ENCODE measurements at places on chromosomes 2 and 18.

- DNase-seq, result no peak
Measured at GRCh38 chr2:109448946-109449788, 164.6 kb downstream of the SEPTIN10 start.

DNA sequence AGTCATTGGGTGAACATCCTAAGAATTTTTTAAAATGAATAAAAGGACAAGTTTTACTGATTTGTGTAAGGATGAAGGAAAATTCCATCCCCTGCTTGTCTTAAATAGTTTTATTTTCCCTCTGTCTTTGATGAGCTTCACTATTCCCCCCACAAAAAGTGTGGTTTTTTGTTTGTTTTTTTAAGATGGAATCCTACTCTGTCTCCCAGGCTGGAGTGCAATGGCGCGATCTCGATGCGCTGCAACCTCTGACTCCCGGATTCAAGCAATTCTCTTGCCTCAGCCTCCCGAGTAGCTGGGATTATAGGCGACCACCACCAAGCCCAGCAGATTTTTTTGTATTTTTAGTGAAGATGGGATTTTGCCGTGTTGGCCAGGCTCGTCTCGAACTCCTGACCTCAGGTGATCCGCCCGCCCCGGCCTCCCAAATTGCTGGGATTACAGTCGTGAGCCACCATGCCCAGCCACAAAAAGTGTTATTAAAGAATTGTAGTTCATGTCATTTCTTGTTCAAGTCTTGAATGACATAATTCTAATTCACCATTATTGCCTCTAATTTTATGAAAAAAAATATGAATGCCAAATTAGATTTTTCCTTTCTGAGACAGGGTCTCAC, 91.7 kb downstream of the AGPS start:
- DNase-seq, result no peak

DNA sequence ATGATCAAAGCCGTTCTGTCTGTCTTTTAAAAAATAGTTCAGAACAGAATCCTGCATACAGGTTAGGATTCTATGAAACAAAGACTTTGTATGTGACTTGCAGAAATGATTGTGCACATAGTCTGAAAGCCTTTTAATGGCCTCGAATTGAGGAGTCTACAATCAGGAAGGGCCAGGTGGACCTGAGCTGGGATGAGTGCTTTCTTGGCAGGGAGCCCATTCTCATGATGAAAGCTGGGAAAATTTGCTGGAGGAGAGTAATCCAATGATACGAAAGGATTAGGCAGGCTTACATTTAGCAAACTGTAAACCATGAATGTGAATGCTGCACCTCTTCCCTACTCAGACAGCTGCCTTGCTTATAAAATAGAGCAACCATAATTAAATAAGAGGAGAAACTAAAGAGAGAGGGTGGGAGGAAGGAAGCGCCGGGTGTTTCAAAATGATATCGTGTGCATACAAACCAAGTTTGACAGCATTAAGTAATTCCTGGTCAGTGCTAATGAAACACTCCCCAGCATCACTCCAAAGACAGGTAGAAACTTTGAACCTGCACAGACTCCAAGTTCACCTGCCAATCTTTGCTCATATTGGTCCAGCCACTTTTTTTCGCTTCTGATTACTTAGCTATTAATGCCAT, 23.7 kb upstream of the CXCR4 start:
- DNase-seq, result no peak

DNA sequence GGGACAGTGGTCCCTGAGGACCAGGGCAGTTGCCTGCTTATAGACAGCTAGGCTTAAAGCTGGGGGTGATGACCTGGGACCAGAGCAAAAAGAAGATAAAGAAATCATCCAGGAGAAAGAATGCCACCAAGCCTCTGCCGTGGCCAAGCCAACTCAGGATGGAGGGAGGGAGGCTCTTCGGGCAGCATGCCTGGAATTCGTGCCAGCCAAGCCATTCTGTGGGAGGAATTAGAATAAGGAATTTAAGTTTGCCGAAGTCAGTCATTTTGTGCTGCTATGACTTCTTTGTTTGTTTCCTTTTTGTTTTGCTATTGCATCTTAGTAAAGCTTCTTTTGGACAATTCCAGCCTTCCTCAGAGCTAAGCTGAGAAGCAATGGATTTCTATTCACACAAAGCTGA, 124.1 kb downstream of the EN1 start:
- no peak for DNase-seq

DNA sequence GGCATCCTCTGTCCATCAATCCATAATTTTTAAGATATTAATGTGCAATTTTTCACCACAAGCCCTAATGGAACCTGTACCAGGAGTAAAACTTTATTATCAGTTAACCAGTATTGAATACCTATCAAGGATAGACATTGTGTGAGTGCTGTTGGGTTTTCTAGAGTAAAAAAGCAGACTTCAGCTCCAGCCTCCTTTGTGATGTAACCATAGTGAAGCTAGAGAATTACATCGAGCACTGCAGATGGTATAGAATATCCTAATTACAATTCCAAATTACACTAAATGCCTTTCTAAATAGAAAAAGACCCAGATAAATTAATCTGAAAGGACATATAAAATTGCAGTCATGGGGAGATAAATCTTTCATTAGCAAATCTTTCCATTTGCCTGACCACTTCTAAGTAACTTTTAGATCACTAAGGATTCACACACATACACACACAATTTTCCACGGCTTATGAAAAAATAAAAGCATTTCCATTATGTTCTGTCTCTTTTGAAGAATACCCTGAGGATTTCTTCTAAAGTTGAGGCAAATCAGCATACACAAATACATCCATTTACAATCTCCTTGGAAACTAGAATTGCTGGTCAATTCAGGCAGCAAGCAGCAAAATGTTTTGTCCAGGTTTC, 117.1 kb upstream of the TANK start:
- no peak for DNase-seq

- no peak for DNase-seq
Measured at GRCh38 chr2:8932702-8933101, 70.8 kb downstream of the MBOAT2 start.

DNA sequence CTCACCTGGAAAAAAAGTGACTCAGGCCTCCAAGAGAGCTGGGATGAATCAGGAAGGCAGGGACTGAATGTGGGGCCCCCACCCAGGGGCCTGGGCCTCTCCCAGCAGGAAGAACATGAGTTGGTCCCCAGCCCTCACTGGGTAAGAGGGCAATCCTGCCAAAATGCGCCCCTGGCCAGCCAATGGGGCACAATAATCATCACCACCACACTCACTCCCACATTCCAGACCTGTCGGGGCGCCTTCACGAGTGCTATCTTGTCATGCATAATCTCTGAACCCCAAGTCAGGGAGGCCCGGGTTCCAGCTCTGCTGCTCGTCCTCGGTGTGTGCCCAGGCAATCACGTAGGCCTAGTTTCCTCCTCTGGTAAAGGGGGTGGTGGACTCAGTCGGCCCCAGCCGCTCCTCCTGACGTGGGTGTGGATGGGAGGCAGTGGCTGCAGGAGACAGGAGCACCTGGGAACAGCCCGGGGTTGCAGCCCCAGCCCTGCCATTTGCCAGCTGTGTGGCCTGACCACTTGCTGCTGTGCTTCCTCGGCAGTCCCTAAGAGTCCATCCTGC, 115.1 kb downstream of the CYP26B1 start:
- no peak for DNase-seq

GRCh38 chr2:181770150-181770549, 89.8 kb upstream of the NEUROD1 start:
- no peak for DNase-seq

DNA sequence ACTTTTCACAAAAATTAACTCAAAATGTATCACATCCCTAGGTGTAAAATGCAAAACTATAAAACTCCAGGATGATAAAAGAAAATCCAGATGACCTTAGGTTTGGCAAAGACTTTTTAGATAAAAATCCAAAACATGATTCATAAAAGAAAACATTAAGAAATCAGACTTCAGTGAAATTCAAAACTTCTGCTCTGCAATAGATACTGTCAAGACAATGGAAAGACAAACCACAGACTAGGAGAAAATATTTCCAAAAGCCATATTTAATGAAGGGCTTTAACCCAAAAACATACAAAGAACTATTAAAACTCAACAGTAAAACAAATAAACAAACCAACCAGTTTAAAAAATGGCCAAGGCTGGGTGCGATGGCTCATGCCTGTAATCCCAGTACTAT, 173.6 kb upstream of the SPOPL start:
- no peak for DNase-seq

- no peak for DNase-seq
Measured at GRCh38 chr18:23087352-23087751, 47.9 kb upstream of the CABLES1 start.

DNA sequence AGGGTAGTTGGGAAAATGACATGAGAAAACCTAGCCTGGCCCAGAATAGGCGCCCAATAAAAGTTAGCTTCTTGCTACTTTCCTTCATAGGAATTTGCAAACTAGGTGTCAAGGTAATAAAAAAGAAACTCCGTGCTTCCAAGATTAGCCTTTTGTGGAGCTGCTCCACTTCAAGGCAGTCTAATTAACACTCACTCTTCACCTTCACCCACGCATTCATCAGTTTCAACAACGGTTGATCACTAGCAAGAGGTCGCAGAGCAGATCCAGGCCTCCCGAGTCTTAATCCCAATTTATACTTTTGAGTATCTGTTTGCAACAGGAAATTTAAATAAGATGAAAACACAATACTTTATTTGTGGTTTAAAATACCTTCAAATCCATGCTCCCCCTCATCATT, 39.5 kb upstream of the TANK start:
- DNase-seq, result no peak

DNA sequence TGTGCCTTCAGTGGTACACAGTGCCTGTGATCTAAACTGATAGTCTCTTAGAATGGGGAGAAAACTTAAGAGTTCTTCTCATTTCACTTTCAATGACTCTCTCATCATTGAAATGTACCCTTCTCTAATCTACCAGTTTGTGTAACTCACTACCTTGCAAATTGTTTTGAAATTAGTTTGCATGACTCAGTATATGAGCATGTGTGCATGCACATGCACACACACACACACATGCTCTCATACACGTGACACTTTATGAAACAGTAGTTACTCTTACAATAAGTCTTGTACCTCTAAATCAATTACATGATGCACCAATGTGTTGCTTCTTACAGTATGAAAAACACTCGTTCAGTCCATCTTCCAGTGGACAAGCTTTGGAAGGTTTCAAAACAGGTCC, 10.6 kb downstream of the LYPD6B start:
- no peak for DNase-seq

GRCh38 chr2:121836611-121837010, 81.2 kb downstream of the TSN start:
- no peak for DNase-seq

DNA sequence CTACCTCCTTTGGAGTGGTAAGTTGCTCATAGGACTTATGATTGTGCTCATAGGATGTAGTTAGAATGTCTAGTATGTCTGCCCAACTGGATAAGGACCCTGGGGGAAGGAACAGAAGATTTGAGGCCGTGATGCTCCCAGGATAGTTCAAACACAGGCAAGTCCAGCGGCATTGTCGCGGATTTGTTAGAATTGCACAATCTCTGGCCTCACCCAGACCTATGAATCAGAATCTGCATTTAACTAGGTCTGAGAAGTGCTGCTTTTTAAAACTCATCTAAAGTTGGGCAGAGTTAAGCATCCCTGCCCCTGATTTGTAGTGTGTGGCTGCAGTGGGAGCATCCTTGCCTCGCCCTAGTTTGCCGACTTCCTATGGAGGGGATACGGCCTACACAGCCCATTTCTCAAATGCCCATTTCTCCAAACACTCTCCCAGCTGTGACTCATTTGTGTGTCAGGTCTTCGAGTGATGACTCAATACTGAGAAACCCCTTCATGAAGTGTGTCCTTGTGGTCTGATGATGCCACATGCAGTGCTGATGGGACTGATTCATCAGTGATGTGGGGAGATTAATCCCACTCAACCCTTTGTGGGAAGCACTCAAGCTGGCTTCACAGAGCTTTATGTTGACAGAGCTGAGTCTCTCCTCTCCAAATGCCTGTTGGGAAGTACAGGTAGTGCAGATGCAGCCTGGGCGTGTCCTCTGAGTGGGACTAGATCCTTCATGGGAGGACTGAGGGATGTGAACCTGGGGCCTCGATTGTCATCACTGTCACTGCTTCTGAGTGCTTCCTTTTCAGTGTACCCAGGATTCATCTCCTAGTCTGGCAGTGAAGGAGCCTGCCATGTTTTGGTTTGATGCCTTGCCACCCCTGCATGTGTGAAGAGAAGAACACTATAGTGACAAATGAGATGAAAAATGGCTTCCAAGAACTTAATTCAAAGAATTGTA, 18.7 kb downstream of the SMIM21 start:
- peak; percentile 89 for DNase-seq

- DNase-seq, result peak; percentile 94
Measured at GRCh38 chr2:219362524-219363164, 25.1 kb downstream of the DNPEP start.

- DNase-seq, result no peak
Measured at GRCh38 chr2:58731488-58731869, 490.4 kb upstream of the FANCL start.

GRCh38 chr2:15560140-15560987, 770 bp downstream of the NBAS start:
- no peak for DNase-seq

- DNase-seq, result no peak
Measured at GRCh38 chr2:181467966-181468707, 11.0 kb downstream of the ITGA4 start.

DNA sequence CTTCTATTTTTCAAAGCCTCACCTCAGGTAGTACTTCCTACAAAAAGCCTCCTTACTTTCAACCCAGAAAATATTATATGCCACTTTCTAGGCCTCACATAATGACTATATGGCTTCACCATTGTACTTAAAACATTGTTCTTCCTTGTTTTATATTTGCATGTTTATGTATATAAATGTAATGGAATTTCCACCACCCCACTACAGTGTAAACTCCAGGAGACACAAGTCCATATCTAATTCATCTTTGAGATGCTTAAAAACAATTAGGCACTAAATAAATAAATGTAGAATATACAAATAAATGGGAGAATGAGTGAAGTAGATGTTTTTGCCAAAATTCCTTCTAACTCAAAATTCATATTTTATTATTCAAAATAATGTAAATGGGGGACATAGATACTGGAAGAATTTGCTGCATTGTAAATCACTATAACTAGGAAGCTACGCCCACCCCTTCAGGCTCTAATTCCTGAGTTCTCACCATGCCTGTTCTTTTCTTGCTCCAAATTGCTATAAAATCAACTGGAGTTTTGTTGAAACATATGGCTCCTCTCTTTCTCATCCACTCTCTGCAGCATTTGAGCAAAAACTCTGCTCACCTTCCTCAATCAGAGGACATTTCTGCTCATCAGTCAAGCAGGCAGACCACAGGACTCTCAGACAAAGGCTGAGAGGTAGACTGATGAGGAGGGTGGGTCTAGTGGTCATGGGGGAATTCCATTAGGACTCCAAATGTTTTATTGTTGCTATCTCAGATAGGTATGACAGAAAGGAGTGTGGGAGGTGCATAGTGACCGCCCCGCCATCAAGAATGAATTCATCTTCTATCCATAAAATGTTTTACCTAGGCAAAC, 243.0 kb downstream of the HNMT start:
- no peak for DNase-seq

GRCh38 chr2:236720974-236721540, 151.4 kb downstream of the ACKR3 start:
- DNase-seq, result no peak

- DNase-seq, result no peak
Measured at GRCh38 chr18:55764386-55764785, 176.4 kb upstream of the TCF4 start.
